ENCODE measurements at places on chromosomes 12 and 14.

DNA sequence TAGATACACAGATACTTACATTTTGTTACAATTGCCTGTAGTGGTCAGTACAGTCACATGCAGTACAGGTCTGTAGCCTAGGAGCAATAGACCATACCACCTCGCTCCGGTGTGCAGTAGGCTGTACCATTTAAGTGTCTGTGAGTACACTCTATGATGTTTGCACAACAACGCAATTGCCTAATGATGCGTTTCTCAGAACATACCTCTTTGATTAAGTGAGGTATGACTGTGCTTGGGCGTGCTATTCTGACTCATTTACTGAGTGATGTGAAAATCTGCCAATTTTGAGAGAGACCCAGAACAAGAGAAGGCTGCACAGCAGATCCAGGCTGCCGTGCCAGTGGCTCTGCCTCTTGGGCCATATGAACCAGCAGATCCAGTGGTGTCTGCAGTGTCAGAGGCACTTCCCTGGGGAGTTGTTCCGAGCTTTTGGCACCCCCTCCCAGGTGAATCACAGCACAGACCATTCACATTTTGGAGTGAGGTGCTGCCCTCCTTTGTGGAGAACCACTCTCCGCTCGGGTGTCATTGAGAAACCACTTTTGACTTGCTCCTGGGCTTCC, 20.4 kb downstream of the DLK1 start:
- DNase-seq = no peak

DNA sequence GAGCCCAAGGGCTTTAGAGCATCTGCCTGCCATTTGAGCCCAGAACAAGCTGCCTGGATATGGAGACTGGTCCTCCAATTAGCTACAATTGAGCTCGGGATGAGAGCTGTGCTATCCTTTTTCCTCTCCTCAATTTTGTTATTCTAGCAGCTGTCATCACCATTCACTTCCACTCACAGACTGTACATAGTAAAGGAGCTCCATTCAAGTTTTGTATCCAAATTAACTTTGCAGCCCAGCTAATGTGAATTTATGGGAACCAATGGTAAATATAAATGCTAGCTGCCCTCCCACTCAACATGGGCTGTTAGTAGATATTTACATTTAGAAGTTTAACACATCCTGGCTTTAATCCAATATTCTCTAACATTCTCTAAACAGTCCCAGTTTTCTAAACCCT, 44.6 kb downstream of the BMP4 start:
- DNase-seq = no peak

GRCh38 chr12:98998697-98999299, 353.7 kb downstream of the APAF1 start:
- no peak for DNase-seq

DNA sequence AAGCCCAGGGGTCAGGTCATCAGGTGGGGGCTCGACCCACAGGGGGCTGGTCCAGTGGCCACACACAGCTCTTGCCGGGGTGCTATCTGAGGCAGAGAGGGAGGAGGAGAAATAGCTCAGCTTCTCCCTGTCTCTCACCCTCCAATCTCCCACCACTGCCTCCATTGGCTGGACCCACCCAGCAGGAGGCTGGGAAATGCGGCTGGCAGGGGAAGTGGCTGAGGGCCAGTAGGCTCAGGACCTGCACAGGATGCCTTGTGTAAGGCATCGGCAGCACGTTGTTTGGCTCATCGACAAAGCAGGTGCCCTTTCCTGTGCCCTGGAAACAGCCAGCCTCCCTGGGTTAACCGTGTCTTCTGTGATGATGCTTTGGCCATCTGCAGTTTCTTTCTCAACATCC, 58.8 kb upstream of the SLC24A4 start:
- DNase-seq = no peak

DNA sequence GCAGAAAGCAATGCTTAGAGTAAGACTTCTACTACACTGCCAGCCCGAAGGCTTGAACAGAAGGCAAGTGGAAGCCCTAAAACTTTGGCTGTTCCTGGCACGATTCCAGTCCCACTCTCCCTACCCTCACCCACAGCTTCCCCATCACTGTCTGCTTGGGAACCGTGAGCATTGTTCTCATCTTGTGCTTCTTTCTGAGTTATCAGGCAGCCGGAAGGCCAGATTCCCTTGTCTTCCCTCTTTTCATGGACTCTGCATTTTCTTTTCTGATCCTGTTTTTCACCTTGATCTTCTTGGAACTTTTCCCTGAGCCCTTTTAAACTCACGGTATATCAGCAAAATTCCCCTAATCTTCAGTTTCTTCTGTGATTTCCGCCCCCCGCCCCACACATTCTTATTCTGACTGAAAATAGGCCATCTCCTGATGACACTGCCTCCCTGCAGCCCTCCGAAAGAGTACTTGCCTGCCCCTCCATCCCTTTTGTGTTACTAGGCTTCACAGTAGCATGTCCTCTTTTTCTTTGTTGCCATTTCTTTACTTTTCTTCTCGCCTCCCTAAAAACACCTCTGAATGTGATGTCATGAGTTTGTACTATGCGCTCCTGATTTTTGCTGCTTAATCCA, 29.9 kb downstream of the RCOR1 start:
- peak; percentile 24 for DNase-seq

- DNase-seq = no peak
Observed at GRCh38 chr14:99685151-99685591, 1.1 kb downstream of the CYP46A1 start.

- DNase-seq = no peak
Observed at GRCh38 chr12:5154091-5154490, 110.4 kb downstream of the KCNA5 start.

DNA sequence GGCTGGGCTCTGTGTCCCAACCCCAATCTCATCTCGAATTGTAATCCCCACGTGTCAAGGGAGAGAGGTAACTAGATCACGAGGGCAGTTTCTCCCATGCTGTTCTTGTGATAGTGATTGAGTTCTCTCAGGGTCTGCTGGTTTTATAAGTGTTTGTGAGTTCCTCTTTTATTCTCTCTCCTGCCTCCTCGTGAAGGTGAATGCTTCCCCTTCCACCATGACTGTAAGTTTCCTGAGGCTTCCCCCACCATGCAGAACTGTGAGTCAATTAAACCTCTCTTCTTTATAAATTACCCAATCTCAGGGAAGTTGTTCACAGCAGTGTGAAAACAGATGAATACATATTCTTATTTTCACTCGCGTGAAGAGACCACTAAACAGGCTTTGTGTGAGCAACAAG, 148.2 kb downstream of the TMEM30B start:
- no peak for DNase-seq

DNA sequence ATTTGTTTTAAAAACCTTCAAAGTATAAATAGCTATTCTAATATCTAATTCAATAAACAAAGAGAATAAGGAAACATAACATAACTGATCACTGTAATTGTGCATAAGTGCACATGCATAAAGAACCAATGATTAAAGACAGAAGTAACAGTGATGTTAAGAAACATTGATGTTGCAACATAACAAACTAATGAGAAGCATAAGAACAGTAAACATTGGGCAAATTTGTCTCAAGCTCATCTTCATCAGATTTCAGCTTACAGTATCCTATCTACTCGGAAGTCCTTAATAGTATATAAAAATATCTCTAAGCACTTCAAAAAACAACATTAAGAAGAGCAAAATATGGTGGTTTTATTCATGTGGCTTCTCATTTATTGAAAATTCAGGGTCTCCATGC, 97.6 kb downstream of the GARIN6 start:
- DNase-seq = no peak

DNA sequence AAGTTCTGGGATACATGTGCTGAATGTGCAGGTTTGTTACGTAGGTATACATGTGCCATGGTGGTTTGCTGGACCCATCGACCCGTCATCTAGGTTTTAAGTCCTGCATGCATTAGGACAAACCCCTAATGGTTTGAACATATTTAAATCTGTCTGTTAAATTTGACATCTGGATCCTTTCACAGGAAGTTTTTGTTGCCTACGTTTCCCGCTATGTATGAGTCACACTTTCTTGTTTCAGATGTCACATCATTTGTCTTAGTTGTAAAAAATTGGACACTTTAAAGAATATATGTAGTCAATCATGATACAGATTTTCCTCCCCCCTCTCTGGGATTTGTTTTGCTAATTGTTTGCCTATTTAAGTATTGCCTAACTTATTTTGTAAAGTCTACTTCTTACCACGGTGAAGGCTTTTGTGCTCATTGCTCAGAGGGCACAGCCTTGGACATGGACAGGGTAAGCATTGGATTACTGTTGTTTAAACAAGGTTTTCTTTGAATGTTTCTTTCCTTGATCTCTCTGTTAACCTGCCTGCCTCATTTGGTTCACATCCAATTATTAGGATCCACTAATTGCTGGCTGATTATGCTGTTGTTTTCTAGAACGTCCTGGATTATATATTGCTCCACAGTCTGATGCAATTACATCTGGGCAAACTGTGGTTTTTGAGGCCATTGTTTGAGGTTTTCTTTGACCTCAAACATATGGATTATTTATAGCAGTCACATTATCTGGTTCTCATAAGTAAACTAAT, 1441.4 kb downstream of the AACS start:
- DNase-seq = no peak

- DNase-seq = no peak
Observed at GRCh38 chr14:59419303-59419702, 45.9 kb downstream of the GPR135 start.

GRCh38 chr12:131639270-131639940, 71.5 kb upstream of the SFSWAP start:
- DNase-seq = no peak

DNA sequence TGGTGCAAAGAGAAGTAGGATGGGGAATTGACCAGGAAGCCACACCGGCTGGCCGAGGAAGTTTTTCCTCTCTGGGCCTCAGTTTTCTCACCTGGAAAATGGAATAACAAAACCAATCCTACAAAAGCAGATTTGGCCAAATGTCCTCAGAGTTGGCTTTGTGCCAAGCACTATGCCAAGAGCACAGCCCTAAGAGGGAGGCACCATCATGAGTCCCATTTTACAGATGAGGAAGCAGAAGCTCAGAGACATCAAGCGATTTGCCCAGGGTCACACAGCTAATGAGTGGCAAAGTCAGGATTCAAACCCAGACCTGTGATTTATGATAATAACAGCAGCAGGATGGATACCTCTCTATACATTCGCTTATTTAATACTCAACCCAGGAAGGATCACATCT, 27.3 kb downstream of the RASAL1 start:
- no peak for DNase-seq

DNA sequence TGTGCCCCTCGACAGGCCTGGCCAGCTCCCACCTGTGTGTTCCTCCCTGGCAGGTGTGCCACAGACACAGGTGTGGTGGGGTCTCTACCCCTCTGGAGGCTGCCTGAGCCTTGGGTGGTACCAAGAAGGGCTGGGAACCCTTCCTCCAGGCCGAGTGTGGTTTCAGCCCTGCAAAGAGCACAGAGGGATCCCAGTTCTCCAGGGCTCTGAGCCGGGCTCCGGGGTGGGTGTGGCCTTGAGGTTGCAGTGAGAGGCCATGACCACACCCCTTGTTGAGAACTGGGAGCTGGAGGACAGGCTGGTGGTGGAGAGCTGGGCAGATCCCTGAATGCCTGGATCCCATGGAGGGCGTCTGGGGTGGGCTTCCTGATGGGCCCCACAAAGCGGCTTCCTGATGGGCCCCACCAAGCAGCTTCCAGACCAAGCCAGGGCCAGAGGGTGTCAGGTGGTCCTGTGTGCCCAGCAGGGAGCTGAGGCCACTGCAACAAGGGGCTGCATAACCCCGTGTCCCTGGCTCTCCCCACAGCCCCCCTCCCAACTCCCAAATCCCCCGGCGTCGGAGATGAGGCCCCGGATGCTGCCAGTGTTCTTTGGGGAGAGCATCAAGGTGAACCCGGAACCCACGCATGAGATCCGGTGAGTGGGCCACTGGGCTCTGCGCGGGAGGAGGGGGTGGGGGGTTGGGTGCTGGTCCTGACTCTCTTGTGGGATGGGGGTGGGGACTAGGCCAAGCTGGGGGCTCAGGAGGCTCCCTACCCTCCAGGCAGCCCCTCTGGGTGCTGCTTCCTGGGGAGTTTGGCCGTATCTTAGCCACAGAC, 16.6 kb downstream of the RFLNA start:
- DNase-seq = no peak

DNA sequence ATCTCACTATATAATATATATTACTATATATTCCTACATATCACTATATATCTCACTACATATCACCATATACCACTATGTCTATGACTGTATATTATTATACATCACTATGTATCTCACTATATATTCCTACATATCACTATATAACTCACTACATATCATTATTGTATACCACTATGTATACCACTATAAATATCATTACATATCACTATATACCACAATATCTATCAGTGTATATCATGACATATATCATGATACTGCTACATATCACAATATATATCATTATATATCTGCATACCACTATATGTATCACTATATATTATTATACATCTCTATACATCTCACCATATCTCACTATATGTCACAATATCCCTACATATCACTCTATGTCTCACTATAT, 121.5 kb downstream of the ASCL4 start:
- no peak for DNase-seq

DNA sequence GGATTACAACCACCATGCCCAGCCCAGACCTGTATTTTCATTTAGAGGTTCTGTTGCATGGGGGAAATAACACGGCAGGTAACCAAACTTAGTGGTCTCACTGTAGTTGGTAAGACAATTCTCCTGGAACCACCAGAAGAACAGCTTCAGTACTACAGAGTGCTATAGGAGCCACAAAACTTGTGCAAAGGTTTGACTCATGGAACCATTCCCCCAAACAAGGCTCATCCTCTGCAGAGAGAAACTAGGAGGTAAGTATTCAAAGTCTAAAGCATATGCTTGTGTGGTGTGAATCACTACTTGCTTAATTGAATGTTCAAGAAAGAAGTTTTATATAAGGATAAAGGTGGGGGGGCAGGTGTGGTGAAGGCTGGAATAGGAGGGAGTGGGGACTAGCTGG, 58.7 kb downstream of the GNS start:
- no peak for DNase-seq

DNA sequence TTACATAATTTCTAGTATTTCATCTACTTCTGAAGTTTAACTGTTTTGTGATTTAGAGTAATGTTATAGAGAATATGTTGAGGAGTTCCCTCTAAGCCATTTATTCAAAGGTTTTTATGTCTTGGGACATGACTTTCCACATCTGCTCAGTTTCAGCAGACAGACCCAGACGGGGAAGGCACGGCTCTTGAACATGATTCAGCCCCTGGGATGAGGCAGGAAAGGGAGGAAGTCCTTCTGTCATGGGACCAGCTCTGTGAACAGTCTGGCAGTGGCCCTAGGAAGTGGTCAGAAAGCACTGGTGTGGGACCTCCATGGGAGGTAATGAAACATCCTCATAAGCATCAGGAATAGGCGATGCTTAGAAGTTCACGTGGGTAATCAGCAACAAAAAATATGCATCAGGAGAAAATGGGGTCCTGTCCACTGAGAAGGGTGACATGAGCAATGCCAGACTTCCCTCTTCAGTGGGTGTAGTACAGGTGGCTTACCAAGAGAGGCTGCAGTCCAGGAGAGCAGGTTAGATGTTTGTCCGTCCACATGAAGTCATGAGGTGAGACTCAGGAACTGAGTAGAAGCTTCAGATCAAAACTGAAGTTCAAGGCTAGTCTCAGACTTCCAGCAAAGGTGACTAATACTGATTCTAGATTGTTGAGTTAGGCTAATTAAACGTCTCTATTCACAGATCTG, 248.5 kb downstream of the IPO8 start:
- no peak for DNase-seq

Measured in activated naive CD4-positive, alpha-beta T cell treated with Interleukin-2 at 50 U/mL for 16 hours (primary cell).